ENCODE measurements at places on chromosomes 2 and 18.

GRCh38 chr2:222892321-222892720, 31.5 kb downstream of the ACSL3 start:
- no peak for DNase-seq

DNA sequence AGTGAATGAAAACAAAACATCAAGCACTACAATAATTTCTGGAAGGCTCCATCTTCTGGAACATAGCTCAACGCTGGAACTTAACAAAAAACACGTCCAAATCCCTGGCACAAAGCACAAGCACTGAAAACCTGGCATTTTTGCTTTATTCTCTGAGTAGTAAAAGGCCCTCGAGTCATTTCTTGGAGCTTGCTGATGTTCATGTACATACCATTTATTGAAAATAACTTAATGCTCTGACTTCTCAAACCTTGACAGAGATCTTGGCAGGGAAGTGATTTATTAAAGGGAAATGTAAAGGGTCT, 76.5 kb upstream of the STK17B start:
- no peak for DNase-seq

DNA sequence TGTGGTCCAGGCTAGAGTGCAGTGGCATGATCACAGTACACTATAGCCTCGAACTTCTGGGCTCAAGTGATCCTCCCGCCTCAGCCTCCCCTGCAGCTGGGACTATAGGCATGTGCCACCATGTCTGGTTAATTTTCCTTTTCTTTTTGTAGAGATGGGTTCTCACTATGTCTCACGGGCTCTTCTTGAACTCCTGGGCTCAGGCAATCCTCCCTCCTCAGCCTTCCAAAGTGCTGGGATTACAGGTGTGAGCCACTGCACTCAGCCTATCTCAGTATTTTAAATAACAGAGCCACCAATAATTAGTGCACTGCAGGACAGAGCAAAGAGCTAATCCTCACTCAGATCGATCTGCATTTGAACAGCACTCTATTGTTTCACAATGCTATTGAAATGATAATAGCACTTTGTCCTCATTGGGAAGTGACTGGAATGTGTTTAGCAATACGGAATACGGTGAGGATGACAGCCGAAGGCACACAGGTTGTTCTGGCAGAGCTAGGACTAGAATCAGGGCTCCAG, 335.9 kb downstream of the DLGAP1 start:
- no peak for DNase-seq

DNA sequence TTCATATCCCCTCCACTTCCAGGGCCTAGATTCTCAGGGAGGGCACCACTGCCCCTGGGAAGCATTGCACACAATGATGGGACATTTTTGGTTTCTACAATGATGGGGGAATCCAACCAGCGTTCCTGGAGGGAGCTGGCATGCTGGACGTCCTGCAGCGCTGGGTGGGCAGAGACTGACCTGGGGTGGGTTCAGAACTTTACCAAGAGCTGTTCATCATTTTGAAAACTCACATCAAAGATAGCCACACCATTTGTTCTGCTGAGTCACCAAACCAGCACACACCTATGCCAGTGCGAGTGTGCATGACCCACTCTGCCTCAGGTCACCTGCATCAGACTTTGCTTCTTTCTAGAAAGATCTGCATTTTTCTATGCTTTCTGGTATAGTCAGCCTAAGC, 14.1 kb upstream of the ARMC9 start:
- DNase-seq = no peak

- no peak for DNase-seq
These were observed 2.4 kb upstream of the SERPINB10 start for GRCh38 chr18:63905361-63905760.

DNA sequence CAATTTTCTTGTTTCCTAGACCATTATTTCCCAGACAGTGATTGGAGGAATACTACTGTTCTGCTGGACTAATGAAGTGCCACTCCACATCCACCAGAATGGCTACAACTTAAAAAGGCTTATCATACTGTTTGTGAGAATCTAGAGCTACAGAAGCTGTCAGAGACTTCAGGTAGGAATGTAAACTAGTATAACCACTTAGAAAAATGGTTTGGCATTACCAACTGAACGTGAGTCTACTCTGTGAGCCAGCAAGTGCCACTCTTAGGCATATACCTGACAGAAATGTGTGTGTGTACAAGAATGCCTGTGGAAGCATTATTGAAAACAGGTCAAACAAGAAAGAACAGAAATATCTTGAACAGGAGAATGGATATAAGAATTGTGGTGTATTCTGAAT, 4.2 kb upstream of the SCN3A start:
- DNase-seq = no peak

DNA sequence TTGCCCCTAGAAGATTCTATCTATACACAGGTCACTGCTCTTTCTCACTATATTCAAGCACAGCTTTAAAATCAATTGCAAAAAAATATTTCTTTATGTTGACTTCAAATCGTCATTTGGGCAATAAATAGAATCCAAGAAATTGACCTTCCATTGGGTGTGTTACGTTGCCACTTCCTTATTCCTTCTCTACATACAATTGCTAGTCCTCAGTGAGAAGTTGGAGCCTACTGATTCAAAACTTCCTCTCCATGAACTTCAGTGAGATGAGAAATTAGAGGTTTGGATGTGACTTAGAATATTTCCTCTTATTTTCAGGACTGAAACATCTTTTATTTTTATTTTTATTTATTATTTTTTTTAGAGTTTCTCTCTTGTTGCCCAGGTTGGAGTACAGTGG, 40.3 kb downstream of the PMAIP1 start:
- no peak for DNase-seq

DNA sequence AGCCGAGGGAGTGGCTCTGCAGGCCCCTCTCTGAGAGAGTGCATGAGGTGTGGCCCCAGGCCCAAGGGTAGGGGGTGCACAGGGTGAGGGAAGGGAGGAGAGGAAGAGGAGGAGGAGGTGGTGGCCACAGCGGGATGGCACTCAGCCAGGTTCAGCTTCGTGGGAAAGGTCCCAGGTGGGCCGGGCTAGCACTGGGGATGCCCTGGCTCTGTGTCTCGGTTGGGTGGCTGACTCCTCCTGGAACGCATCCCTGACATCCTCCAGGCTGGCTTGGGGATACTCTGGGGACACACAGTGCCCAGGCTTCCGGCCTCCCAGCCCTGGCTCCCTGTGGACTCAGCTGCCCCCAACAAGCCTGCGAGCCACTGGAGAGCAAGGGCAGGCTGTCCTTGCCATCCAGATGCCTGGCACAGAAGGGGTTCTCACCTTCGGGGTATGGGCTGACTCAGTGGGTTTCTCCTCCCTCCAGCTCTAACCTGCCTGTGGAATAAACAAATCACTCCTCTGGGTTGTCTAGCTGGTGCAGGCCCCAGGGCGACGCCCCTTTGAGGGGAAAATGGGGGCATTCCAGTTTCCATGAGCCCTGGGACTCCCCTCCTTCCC, 582 bp upstream of the ZAP70 start:
- no peak for DNase-seq

DNA sequence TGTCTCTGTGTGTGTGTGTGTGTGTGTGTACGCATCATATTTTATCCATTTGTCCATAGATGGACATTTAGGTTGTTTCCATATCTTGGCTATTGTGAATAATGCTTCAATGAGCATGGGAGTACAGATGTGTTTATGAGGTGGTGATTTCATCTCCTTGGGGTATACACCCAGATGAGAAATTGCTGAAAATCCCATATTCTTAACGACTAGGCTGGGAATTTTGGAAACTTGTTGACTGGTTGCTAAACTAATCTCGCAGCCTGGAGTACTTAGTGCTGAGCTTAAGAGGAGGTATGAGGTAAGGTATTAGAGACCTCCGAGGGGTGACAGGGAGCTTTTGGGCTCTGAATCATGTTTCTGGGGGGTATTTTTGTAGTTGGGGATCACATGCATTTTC, 66.0 kb upstream of the SPRED2 start:
- no peak for DNase-seq

- no peak for DNase-seq
These were observed 485.2 kb downstream of the FBXO15 start for GRCh38 chr18:73662421-73662820.

DNA sequence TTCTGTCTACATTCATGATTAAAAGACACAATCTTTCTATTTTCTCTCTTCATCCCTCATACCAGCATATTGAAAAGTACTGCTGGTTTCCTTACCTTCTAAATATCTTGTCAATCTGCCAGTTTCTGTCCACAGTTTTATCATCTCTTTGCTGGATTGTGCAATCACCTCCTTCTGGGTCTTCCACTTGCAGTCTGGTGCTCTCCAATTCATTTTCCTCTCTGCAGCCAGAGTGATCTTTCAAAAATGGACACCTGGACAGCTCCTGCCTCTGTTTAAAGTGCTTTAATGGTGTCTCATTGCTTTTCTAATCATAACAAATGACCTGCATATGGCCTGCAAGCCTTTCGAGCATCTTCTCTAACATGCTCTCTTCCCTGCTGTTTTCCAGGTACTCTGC, 94.0 kb downstream of the C1QL2 start:
- DNase-seq = no peak

DNA sequence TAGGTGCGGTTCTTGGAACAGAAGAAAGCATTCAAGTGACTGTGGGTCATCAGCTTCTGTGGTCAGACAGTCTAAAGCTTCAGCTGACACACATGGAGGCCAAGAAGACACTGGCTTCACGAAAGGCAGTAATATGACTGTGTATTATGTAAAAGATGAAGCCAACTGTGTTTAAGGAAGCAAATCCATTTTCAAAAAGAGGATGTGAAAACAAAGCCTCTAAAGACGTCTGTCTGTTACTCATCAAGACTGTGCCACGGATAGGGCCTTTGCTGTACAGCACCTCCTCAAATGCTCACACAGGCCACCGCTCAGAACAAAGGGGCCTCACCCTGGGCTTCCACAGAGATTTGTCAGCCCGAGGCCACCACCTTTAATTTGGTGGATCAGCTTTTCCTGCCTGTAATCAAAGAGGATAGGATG, 21.1 kb upstream of the TMEM163 start:
- no peak for DNase-seq

DNA sequence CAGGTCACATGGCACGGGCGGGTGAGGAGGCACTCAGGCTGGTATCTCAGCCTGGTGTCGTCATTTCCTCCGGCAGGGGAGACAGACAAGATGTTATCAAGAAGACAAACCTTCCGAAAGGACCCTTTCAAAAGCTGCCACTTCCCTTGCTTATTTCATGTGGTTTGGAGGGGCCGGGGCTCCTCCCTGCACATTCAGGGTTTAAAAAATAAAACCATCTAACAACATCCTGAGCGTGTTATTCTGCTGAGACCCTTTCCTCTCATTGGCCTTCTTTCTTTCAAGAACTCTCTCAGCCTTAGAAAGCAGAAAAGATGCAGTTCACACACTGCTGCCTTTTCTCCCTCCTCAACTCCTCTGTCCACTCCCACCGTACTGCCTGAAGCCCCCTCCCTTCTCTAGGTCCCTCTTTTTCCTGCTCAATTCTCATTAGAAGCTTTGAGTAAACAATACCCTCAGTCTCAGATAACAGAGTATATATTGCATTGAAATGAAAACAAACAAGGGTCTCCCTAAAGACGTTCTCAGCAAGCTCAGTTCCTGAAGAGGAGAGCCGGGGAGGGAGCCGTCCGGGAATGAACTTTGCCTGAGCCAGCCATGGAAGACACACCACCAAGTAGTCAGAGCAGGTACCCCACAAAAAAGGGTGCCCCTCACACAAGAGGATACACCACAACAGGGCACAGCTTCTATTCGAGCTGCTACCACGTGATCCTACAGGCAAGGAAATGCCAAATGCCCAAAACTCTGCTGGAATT, 9.7 kb downstream of the SMAD7 start:
- DNase-seq = no peak

GRCh38 chr2:31140151-31140550, 1.9 kb upstream of the GALNT14 start:
- no peak for DNase-seq

DNA sequence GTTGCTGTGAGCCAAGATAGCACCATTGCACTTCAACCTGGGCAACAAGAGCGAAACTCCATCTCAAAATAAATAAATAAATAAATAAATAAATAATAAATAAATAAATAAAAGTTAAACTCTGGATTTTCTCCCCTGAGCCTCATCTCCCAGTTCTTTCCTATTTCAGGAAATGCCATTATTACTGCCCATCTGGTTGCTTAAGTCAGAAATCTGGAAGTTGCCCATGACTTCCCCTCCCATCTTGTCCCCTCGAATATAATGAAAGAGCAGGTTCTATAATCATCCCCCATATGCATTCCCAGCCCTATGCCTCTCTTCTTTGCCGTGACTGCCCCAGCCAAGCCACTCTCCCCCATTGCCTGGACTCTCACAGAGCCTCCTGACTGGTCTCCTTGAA, 4.2 kb upstream of the PSD4 start:
- no peak for DNase-seq

DNA sequence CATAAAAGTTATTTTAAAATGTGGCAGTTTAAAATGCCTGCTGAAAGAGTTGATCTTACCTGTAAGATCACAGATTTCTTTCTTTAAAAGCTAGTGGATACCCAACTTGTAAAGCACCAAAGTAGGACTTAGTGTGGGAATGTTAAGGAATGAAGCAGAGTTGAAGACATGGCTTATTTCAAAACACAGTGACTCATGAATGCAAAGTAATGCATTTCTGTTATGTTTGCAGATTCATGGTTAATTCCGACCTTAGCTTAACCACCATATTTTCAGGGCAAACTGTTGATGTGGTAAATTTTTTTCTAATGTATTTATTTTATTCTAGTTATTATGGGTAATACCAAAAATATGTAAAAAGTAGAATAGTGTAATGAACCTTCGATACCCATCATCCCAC, 206.8 kb upstream of the FOSL2 start:
- peak; percentile 25 for DNase-seq

- DNase-seq = no peak
These were observed 14.4 kb downstream of the ZCCHC2 start for GRCh38 chr18:62537042-62537894.

DNA sequence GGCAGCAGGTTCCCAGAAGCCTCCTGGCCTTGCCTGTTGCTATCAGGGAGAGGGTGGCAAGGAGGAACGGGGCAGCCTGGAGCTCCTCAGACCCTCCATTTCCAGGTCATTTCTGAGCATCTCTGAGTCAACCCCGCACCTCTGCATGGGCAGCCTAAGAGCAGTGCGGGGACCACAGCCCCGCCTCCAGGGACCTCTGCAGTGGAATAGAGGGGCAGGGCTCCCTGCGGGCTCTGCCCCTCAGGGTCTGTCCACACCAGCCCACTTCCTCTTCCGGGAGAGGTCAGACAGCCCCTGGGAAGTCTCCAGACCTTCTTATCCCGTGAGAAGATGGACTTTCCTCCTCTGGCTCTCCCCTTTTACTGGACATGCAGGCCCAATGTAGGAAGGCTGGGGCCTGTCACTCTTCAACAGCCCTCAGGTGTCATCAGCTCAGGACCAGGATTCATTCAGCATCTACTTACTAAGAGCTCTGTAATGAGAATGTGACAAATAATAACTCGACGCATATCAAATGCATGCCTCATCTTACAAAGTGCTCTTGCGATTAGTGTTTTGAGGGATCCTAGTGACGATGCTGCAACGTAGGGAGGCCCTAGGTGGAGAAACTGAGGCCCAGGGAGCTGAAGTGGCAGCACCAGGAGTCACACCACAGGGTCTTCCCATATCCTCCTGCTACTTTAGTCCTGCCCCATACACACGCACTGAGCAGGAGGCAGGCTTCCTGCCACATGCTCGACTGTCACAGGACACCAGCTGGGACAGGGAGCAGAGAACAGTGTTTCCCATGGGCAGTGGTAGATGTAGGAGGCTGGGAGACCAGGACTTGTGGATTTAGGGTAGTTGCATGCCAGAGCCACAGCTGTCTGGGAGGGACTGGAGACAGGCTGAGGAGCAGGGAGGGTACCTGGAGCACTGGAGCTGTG, 28.0 kb downstream of the SH2D6 start:
- DNase-seq = no peak

GRCh38 chr2:218995972-218996711, 2.9 kb upstream of the CRYBA2 start:
- no peak for DNase-seq

Data from GM04503 (cell line).